ENCODE measurements at places on chromosomes 11 and 22.
A peak's percentile ranks its signal among the peaks of the same experiment; 100 is the strongest.

DNA sequence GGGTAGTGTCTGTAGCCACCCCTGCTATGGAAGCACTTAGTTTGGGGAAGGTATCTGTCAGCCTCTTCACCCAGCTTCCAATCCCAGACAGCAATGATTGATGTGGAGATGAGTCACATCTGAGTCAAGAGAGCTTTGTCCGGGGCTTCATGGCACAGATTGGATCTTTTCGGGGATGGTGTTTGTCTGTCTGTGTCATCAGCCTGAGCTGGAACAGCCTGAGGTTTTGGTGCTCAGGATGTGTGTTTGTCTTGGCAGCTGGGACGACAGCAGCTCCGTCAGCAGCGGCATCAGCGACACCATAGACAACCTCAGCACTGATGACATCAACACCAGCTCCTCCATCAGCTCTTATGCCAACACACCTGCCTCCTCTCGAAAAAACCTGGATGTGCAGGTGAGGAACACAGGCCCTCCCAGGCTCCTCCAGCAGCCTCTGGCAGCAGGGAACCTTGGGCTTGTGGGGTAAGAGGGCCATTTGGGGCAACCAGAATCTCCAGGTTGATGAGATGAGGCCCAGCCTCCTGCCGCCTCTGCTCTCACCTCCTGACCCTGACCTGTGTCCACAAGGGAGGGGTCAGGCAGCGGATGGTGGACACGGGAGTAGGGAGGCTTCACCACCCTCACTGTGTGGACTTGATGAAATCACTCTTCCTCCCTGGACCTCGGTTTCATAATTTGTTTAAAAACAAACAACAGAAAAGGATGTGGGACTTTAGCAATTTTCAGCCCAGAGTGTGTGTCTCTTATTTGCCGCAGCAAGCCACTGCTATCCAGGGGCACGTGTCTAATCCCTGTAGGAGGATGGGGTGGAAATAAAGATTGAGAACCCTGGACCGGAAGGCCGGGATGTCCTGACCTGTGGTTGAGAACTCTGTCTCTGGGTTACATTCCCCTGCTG is 124.3 kb downstream of the DBX1 start:
- DNase-seq: peak; percentile 75

- no peak for DNase-seq
Observed at GRCh38 chr22:47631571-47632102, 869.2 kb downstream of the TBC1D22A start.

GRCh38 chr22:38946771-38947170 is 10.6 kb upstream of the APOBEC3A start:
- no peak for DNase-seq

- no peak for DNase-seq
Observed at GRCh38 chr11:74870485-74870884, 78.4 kb downstream of the XRRA1 start.

All from fibroblast of skin of left quadriceps (primary cell).